ENCODE measurements at places on chromosomes 2 and 18.

DNA sequence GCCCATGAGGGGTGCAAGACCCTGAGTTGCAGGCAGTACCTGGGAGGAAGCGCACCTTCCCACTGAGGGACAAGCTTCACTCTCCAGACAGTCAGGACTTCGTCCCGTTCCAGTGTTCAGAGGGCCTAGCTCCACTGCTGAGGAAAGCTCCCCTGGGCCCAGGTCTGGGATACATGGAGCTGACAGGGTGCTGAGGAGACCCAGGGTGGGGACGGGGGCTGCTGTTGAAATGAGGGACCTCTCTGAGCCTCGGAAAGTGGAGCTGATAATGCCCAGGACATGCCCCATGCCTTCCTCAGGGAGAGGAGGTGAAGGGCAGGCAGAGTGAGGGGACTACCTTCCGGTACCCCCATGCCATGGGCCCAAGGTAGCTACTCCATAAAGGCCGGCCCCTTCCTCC lies 169.2 kb upstream of the MYCN start:
- no peak for DNase-seq

- DNase-seq: no peak
Measured at GRCh38 chr2:219918944-219919343, 291.5 kb downstream of the SLC4A3 start.

- DNase-seq: no peak
Measured at GRCh38 chr2:207149249-207150213, 16.2 kb downstream of the KLF7 start.

DNA sequence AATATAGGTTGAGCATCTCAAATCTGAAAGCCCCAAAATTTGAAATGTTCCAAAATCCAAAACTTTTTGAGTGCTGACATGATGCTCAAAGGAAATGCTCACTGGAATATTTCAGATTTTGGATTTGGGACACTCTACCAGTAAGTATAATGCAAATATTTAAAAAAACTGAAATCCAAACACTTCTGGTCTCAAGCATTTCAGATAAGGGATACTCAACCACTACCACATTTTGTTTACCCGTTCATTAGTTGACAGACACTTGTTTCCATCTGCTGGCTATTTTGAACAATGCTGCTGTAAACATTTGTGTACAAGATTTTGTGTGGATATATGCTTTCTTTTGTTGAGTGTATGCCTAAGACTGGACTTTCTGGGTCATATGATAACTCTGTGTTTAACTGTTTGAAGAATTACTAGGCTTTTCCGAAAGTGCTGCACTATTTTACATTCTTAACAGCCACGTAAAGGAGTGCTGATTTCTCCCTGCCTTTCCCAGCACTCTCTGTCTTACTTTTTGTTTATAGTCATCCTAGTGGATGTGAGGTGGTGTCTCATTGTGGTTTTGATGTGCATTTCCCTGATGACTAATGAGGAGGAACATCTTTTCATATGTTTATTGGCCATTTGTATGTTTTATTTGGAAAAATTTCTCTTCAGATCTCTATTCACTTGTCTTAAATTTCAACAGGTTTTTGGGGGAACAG lies 19.5 kb upstream of the DCDC2C start:
- no peak for DNase-seq

DNA sequence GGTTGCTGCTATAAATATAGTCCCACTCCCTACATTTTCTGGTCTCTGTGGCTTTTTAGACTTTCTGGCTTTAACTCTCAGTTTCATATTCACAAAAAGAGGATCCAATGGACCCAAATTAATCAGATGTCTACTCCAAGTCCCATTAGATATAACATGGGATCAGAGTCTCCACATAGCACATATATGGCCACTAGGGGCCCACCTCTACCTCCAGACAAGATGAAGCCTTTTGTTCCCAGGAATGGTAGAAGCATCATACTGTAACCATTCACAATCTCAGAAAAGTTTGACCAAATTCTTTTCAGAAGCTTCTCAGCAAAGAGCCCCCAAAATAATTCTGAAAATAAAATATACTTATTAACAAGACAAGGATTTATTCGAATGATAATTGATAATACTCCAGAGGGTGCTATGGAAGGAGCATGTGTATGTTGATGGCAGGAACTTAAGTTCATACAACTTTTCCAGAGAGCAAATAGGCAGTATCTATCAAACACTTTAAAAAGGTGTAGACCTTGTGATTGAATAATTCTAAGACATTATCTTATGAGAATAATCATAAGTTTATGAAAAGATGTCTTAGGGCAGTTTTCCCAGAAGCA lies 382.3 kb upstream of the CRIM1 start:
- DNase-seq: no peak

DNA sequence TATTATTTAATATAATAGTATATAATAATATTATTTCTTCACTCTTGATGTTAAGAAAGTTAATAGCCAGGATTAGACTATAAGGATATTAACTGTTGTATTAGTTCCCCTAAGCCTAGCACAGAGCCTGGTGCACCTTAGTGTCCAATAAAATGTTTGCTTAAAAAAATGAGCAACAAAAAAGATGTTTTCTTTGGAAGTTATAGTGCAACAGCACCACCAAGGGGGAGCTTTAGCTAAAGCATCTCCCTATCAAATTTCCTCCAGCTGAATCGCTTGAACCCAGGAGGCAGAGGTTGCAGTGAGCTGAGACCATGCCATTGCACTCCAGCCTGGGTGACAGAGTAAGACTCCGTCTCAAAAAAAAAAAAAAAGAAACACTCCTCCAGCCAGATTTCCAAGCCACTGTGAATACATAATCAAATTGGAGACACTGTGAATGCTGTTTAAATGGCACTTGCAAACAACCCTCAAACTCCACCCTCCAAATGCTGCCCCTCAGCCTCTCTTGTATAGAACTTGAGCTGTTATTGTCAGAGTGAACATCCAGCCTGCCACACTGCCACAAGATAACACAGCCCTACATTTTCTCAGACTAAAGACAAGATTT lies 221.9 kb downstream of the DYM start:
- DNase-seq: no peak

GRCh38 chr18:40413160-40413559 lies 1541.9 kb upstream of the PIK3C3 start:
- DNase-seq: no peak

DNA sequence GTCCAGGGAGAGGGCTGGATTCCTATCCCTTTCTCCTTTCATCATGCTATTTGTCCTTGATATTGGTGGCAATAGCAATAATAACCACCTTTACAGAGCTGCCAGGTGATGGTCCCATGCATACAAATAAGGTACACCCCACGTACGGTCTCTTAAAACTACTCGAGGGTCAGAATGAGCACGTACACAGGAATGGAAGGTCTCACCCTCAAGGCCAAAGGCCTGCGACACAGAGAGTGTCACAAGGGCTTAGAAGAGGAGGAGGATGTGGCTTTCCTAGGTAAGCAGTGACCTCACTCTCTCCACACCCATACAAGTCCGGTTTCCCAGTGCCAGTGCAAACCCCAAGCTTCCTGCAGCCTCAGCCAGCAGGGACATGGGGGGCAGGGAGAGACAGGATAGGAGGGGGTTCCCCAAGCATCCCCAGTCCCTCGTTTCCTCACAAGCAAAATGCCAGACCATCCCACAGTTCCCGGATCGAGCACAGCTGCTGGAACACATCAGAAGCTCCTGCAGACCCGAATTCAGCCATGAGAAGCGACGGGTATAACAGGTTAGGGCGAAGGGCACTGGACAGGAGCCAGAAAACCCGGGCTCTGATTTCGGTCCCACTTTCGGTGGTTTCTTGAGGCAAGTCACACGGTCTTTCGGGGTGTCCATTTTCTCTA lies 49.2 kb downstream of the PLB1 start:
- DNase-seq: no peak

DNA sequence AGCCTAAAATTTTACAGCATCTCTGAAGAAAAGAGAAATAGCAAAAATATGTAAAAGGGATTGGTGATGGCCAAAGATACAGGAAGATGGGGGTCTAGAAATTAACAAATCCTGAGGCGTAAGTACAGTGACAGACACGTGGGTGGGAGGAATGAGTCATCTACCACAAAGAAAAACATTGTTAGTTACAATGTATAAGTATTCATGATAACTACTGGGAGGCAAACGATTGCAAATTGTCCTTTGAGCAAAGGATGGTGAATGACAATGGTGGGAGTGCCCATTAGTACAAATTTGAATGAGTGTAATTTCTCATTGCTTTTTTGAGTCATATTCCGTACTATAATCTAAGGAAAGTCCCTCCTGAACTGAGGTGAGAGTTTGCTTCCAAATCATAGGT lies 809.0 kb upstream of the FAM98A start:
- DNase-seq: no peak
